CMK (cell line): ENCODE measurements at places on chromosomes 2 and 18.
A peak's percentile ranks its signal among the peaks of the same experiment; 100 is the strongest.

GRCh38 chr2:6081955-6082624 is 389.9 kb downstream of the SOX11 start:
- no peak for DNase-seq

DNA sequence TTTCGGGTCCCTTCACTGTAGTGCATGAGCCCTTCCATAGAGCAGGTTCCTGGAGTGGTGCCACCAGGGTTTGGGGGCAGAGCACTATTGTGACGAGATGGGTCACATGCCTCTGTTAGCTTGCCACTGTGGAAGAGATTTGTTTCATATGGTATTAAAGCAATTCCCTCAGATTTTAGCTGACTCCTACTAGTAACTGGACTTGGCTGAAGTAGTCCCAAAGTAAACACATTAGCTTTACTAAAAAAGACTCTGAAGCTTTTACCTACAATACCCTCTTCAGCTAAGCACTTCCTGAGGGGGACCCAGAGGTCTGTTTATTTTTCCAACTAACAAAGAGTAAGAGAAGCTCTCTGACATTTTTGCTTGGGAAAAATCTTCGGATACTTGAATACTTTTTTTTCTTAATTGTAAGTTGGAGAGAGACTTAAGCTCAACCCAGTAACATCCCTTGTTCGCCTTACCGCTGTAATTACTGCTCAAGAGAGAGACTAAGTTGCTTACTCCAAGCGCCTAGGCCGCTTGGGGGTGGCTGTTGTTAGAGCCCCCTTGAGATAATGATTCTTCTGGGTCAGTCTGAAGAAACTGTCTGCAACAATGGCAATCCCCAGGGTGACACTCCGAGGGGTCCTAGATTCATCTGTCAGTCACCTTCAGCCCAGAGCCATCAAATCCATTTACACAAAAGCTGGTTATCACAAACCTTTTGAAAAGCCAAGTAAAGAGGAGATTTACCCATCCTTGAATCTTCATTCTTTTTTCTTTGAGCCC is 177.4 kb downstream of the FIGN start:
- no peak for DNase-seq

DNA sequence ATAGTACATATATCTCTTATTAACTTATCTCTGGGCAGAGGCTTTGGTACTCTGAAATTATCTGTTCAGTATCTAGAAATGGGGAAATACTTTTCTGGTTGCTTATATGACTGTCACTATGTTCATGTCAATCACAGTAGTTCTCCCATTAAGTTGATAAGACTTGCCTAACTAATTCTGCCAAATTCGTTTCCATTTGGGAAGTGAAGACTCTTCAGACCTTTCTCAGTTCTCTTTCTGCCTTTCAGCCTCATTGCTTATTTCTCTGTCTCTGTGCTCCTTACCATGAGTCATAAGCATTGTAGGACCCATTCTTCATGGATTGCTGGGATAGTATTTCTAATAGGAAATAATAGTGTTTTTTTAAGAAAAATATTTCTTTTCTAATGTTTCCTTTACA is 113.5 kb downstream of the PHLPP1 start:
- no peak for DNase-seq

- no peak for DNase-seq
Measured at GRCh38 chr2:20034218-20034617, 17.2 kb downstream of the LAPTM4A start.

DNA sequence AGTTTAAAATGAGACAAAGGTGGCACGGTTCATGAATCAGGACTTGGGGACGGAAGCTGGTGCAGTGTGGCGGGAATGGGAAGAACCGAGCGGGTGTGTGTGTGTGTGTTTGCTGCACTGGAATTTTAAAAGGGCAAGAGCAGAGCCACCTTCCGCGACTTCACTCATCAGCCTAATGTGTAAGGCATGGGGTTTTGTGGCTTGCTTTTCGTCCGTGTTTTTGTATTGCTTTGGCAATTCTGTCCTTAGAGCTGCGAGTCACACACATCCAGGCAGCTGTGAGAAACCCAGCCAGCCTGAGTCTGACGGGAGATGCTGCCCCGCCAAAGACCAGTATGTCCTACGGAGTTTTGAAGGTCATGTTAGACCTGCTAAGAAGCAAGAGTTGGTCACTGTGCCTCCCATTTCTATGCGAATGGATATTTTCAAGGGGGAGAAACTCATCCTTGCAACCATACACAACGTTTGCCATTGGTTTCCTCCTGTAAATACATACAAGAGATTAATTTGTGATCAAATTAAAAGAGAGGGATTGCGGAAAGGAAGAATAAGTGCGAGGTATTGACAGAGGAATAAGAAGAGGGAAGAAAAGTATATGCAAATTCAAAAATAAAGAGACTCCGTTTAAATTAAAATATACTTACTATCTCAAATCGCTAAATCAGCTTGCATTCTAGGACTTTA is 665 bp upstream of the CACNB4 start:
- no peak for DNase-seq

DNA sequence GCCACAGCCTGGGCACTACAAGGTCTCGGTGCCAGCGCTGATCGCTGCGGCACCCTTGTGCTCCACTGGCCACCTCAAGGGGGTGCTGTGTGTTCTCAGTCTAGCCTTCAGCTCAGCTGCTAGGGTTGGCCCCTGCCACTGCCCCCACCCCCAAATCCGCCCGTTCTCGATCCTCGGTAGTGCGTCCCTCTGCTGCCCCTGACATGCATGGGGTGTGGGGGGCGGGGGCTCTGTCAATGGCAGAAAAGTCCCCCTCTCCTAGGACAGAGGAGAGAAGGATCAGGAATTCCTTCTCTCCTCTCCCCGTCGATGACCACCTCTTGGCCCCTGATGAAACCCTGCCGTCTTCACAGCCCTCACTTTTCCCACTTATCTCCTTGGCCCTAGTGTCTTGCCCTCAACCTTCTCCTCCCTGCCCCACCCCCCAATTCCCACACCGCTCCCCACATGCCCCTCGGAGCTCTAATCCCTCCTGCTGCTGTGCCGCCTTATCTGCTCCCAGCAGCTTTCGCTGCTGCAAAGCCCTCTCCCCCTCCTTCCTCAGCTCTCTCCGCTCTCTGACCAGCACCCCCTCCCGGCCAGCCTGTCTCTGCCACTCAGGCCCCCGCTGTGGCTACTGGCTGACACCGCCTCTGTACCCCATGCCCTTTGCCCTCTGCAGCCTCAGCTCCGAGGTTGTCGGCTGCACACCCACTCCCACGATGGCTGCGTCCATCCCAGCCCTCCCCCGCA is 4.3 kb upstream of the ASIC4 start:
- DNase-seq, result peak; percentile 97

DNA sequence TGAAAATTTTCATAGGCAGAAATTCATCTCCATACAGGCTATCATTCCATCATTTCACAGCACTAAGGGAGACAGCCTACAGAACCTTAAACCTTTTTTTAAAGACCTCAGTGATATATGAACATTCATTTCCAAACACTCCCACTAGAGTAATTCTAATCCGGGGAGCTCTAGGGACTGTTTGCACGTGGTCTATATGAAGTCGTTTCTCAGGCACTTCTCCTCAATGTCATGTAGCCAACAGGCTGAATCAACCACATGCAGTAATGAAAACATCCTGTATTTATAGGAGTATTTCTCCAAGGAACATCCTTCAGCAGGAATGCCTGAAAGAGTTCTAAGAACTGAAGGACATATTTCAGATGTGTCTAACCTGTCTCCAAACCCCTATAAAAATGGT is 97.3 kb upstream of the CREB1 start:
- no peak for DNase-seq

DNA sequence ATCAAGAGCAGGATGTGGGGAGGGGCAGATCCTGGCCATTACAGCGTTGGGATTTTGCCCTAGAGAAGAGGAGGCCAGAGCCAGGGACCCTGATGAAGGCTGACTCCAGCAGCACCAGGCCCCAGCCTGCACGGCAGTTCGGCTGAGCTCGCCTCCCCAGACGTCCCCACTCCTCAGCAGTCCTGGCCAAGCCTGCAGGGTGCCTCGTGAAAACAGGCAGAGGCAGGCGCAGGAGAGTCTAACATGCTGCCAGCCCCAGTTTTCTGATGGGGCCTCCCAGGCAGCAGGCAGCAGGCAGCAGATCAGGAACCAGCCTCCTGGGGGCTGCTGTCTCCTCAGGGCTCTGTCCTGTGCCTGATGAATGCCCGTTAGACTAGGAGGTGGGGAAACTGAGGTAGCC is 19.7 kb upstream of the GLI2 start:
- DNase-seq, result no peak

- DNase-seq, result no peak
Measured at GRCh38 chr2:126187668-126188067, 468.3 kb upstream of the GYPC start.

DNA sequence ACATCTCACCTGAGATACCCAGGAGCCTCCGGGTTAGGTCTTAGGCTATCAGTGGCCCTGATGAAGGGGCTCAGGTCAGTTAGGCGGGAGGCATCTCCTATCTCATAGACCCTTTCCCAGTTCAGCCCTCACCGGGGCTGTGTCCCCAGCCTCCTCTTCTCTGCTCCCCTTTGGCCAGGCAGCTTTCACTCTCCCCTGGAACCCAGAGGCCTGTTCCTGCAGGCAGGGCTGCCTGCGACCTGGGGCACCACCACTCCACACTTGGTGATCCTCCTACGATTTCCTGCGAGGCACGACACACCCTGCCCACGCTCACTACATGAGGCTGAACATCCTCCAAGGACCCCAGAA is 51.2 kb downstream of the SFXN5 start:
- no peak for DNase-seq
